ENCODE measurements at places on chromosomes 5 and 9. TPM values are rescaled to one million over a fixed set of nuclear protein-coding genes. Genes with fewer than 3 reads are reported as not detected.

SLC38A9 gene
- 29.0 TPM for total RNA-seq

DNA sequence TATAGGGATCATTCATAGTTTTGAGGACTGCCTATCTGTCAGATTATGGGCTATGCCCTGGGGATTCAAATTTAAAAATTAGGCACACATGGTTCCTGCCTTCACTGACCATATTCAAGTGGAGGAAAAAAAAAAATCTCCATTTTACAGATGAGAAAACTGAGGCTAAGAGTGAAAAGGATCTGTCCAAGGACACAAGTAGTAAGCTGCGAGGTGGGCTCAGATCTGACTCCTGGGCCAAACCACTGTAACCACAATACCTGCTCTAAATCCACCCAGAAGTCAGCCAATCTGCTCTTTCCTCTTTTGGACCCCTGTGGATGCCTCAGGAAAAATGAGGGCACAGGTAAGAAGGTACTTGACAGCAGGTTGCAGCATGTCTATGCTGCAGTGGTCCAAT, 2.8 kb upstream of the TOR1A start:
- no peaks in the 10 kb centered on the region for H3K27me3 ChIP-seq
- peaks cover 13% of the 10 kb centered on the region for H3K36me3 ChIP-seq
- DNase-seq, result no peak
- no peak overlapping the region for H3K4me3 ChIP-seq
- peaks cover 7% of the 10 kb centered on the region for H3K4me1 ChIP-seq
- H3K27ac ChIP-seq, result no peak overlapping the region

FBP2 gene
- total RNA-seq, result not detected

GRXCR2 gene
- total RNA-seq, result not detected

DNA sequence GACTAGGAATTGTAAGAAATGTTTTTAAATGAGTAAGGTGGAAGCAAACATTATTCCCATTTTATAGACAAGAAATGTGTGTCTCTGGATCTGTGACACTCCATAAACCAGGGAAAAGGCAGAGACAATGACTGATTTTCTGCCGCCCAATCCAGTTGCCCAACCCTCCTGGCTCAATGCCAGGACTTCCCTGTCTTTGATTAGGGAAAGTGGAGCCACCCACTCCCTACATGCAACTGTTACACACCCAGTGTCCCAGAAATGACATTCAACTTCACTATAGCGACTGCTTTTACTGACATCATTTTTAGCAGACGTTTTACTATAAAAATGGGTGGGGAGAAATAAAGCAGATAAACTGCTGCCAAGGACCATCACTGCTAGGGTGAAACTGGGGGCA, 79.7 kb downstream of the THBS4 start:
- H3K4me3 ChIP-seq, result no peak overlapping the region
- H3K27me3 ChIP-seq, result no peaks in the 10 kb centered on the region
- H3K36me3 ChIP-seq, result no peaks in the 10 kb centered on the region
- no peaks in the 10 kb centered on the region for H3K4me1 ChIP-seq
- no peak overlapping the region for H3K27ac ChIP-seq
- DNase-seq, result no peak

DNA sequence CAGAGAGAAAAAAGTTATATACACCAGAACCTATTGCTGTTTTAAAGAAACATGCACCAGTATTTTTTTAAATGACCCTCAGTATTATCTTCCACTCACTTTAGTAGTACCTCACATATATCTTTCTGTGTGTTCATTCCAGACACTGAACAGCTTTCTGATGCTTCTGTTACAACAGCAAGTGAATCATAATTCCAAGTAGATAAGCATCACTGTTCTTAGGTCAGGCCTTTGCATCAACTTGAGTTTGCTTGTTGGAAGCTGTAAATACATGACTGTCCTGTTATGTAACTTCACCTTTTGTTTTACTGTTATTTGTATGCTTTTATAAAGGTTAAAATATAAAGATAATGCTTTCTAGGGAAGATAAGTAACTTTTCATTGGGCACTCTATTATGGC, 184.4 kb downstream of the ISL1 start:
- H3K4me3 ChIP-seq, result no peak overlapping the region
- no peak for DNase-seq
- no peaks in the 10 kb centered on the region for H3K4me1 ChIP-seq
- H3K27me3 ChIP-seq, result no peaks in the 10 kb centered on the region

- H3K4me3 ChIP-seq, result no peak overlapping the region
- no peaks in the 10 kb centered on the region for H3K4me1 ChIP-seq
- H3K27ac ChIP-seq, result no peak overlapping the region
- no peaks in the 10 kb centered on the region for H3K27me3 ChIP-seq
- H3K36me3 ChIP-seq, result no peaks in the 10 kb centered on the region
Measured at GRCh38 chr9:85478847-85479246, 262.9 kb downstream of the AGTPBP1 start.

GPR151 gene
- total RNA-seq, result not detected

- H3K27me3 ChIP-seq, result no peaks in the 10 kb centered on the region
- no peak for DNase-seq
- peaks cover 18% of the 10 kb centered on the region for H3K4me1 ChIP-seq
- no peak overlapping the region for H3K27ac ChIP-seq
Measured at GRCh38 chr9:38686933-38687332, 33.0 kb downstream of the FAM240B start.

RLN2 gene
- 0.48 TPM for total RNA-seq

- no peaks in the 10 kb centered on the region for H3K4me1 ChIP-seq
- DNase-seq, result no peak
- no peak overlapping the region for H3K4me3 ChIP-seq
Measured at GRCh38 chr9:28287455-28287854, 714.2 kb upstream of the C9orf72 start.

- no peak for DNase-seq
- H3K36me3 ChIP-seq, result no peaks in the 10 kb centered on the region
- peaks cover 12% of the 10 kb centered on the region for H3K4me1 ChIP-seq
- no peak overlapping the region for H3K27ac ChIP-seq
- H3K27me3 ChIP-seq, result no peaks in the 10 kb centered on the region
- H3K4me3 ChIP-seq, result no peak overlapping the region
Measured at GRCh38 chr9:91044354-91044753, 242.7 kb downstream of the SYK start.

SLC2A6 gene
- 35.7 TPM for total RNA-seq

GRCh38 chr5:175325681-175326080, 118.3 kb downstream of the DRD1 start:
- H3K4me1 ChIP-seq, result no peaks in the 10 kb centered on the region
- no peak for DNase-seq
- no peaks in the 10 kb centered on the region for H3K27me3 ChIP-seq
- H3K36me3 ChIP-seq, result no peaks in the 10 kb centered on the region
- H3K27ac ChIP-seq, result no peak overlapping the region
- no peak overlapping the region for H3K4me3 ChIP-seq

DNA sequence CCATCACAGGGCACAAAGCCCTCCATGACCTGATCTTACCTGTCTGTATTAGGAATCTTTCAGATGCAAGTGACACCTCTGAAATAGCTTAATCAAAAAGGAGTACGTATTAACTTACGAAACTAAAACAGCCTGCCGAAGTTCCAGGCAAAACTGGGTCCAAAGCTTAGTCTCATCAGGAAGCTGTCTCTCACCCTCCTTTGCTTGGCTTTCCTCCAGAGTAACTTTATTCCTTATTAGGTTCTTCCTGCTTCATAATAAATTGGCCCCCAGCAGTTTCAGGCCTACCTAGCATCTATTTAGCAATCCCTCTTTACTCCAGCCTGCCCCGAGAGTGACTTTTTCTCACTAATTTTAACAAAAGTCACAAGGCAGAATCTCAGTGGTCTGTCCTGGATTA, 58.4 kb upstream of the STK32A start:
- H3K36me3 ChIP-seq, result no peaks in the 10 kb centered on the region
- H3K4me1 ChIP-seq, result no peaks in the 10 kb centered on the region
- H3K27me3 ChIP-seq, result no peaks in the 10 kb centered on the region
- H3K4me3 ChIP-seq, result no peak overlapping the region

DNA sequence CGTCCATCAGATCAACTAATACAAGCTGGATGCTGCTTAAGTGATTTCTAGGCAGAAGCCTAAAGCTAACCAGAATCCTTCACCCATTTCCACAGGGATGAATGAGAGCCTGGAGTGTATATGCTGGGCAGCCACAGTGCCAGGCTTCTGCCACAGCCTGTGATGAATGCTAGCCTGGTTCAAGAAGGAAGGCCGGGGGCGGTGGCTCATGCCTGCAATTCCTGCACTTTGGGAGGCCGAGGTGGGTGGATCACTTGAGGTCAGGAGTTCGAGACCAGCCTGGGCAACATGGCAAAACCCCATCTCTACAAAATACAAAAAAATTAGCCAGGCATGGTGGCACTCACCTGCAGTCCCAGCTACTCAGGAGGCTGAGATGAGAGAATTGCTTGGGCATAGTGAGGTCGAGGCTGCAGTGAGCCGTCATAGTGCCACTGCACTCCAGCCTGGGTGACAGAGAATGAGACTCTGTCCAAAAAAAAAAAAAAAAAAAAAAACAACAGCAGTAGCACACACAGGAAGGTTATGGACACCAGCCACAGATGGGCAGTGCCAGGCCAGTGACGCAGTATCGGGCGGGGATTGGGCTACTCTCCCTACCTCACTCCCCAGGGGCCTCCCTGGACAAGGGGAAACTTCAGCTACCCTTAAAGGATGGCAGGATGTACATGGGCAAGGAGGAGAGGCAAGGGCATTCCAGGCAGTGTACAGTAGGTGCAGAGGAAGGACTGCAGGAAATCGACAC, 23.1 kb upstream of the HMCN2 start:
- H3K36me3 ChIP-seq, result no peaks in the 10 kb centered on the region
- DNase-seq, result no peak
- H3K27me3 ChIP-seq, result no peaks in the 10 kb centered on the region
- H3K4me1 ChIP-seq, result no peaks in the 10 kb centered on the region

GRCh38 chr5:33781286-33781685, 110.5 kb downstream of the ADAMTS12 start:
- H3K4me1 ChIP-seq, result peaks cover 2% of the 10 kb centered on the region
- no peaks in the 10 kb centered on the region for H3K27me3 ChIP-seq
- no peak overlapping the region for H3K4me3 ChIP-seq
- no peak overlapping the region for H3K27ac ChIP-seq
- no peak for DNase-seq
- no peaks in the 10 kb centered on the region for H3K36me3 ChIP-seq

- no peak overlapping the region for H3K27ac ChIP-seq
- no peak overlapping the region for H3K4me3 ChIP-seq
- no peaks in the 10 kb centered on the region for H3K36me3 ChIP-seq
- no peak for DNase-seq
- no peaks in the 10 kb centered on the region for H3K27me3 ChIP-seq
Measured at GRCh38 chr9:12739014-12739652, 35.7 kb upstream of the LURAP1L start.

GRCh38 chr5:105807290-105807689, 1863.4 kb downstream of the EFNA5 start:
- H3K4me3 ChIP-seq, result no peak overlapping the region
- H3K4me1 ChIP-seq, result no peaks in the 10 kb centered on the region
- no peak overlapping the region for H3K27ac ChIP-seq
- H3K36me3 ChIP-seq, result no peaks in the 10 kb centered on the region
- no peak for DNase-seq
- H3K27me3 ChIP-seq, result no peaks in the 10 kb centered on the region

DNA sequence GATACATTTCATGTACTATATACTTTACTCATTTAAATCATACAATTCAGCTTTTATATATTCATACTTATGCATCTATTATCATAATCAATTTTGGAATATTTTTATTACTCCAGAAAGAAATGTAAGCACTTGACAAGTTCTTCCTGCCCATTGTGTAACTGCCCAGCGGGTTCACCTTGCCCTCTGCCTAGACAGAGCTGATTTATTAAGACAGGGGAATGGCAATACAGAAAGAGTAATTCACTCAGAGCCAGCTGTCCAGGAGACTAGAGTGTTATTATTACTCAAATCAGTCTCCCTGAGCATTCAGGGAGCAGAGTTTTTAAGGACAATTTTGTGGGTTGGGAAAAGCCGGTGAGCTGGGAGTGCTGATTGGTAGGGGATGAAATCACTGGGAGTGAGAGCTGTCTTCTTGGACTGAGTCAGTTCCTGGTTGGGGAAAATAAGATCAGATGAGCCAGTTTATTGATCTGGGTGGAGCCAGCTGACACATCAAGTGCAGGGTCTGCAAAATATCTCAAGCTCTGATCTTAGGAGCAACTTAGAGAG, 16.1 kb upstream of the SPIN1 start:
- DNase-seq, result no peak
- H3K27ac ChIP-seq, result no peak overlapping the region
- H3K4me3 ChIP-seq, result no peak overlapping the region
- no peaks in the 10 kb centered on the region for H3K27me3 ChIP-seq
- no peaks in the 10 kb centered on the region for H3K4me1 ChIP-seq
- H3K36me3 ChIP-seq, result no peaks in the 10 kb centered on the region

PCDHGB5 gene
- total RNA-seq, result 14.4 TPM

- no peaks in the 10 kb centered on the region for H3K36me3 ChIP-seq
- no peak overlapping the region for H3K27ac ChIP-seq
- no peak for DNase-seq
- H3K4me3 ChIP-seq, result no peak overlapping the region
- H3K4me1 ChIP-seq, result no peaks in the 10 kb centered on the region
- peaks cover 21% of the 10 kb centered on the region for H3K27me3 ChIP-seq
Measured at GRCh38 chr5:35229076-35230037, 930 bp downstream of the PRLR start.

- peaks cover 16% of the 10 kb centered on the region for H3K27me3 ChIP-seq
- H3K4me3 ChIP-seq, result no peak overlapping the region
- no peaks in the 10 kb centered on the region for H3K36me3 ChIP-seq
- no peaks in the 10 kb centered on the region for H3K4me1 ChIP-seq
- no peak overlapping the region for H3K27ac ChIP-seq
Measured at GRCh38 chr5:66609615-66610014, 13.4 kb downstream of the MAST4 start.

TMC1 gene
- total RNA-seq, result 1.5 TPM

- H3K4me1 ChIP-seq, result no peaks in the 10 kb centered on the region
- H3K36me3 ChIP-seq, result no peaks in the 10 kb centered on the region
- peaks cover 4% of the 10 kb centered on the region for H3K27me3 ChIP-seq
- no peak for DNase-seq
- no peak overlapping the region for H3K4me3 ChIP-seq
Measured at GRCh38 chr9:38708759-38709158, 11.2 kb downstream of the FAM240B start.

DNA sequence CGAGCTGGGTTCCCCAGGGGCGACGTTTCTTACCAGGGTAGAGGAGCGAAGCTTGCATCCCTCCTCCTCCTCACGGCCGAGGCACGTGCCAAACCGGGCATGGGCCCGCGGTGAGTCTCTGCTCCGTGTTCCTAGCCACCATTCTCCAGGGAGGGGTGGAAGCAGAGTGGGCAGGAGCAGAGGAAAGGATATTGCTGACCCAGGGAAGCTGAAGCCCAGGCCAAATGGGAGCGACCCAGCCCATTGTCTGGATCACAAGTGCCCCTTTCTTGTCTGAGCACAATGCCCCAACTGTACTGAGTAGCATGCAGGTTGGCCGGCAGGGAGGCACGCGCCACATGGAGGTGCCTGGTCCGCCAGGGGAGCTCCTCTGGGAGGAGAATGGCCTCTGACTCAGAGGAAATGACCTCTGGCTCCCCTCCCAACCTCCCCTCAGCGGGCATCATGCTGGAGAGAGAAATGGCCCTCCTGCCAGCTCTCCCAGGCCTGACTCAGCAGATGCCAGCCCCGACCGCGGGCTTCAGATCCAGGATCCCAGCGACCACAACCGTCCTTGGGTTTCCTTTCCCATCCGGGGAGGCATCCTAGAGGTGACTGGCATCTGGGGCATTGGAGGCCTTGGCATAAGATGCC, 1.1 kb downstream of the PRR7 start:
- H3K36me3 ChIP-seq, result no peaks in the 10 kb centered on the region
- H3K27me3 ChIP-seq, result no peaks in the 10 kb centered on the region
- peak; percentile 67 for DNase-seq
- peaks cover 16% of the 10 kb centered on the region for H3K4me1 ChIP-seq

F12 gene
- 1.00 TPM for total RNA-seq

Data from endothelial cell of umbilical vein (primary cell).